ENCODE measurements at places on chromosomes 5 and 9.

DNA sequence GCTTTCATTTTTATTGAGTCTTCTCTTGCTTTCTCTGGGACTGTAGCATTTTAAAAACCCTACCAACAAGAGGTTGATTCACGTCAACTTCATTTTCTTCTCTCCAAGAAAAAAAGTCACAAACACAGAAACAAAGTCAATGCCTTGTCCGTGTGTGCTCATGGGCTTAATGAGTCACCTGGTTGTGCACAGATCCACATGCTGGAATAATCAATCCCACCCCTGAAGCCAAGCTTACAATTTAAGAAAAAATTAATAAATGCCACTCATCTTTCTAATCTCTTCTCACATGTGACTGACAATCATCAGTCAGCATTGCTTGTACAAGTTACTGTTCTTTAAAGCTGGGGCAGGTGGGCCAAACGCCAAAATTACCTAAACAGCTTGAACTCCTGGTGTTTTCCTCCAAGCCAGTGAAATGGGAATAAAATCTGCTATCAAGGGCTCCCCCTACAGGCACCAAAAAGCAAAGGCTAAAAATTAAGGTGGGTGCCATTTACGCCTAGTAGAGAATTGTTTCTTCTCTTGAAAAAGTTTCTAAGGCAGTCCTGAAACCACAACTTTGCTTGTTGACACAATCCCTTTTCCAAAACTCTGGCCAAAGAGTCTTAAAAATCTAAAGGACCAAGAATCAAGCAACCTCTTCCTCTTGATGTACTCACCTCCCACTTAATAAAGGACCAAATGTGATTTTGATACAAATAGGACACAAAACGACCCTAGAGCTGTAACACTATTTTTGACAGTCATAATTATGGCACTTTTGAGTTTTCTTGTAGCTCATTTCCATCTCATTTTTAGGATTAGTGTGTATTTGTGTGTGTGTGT lies 21.3 kb downstream of the TRMO start:
- DNase-seq = no peak

DNA sequence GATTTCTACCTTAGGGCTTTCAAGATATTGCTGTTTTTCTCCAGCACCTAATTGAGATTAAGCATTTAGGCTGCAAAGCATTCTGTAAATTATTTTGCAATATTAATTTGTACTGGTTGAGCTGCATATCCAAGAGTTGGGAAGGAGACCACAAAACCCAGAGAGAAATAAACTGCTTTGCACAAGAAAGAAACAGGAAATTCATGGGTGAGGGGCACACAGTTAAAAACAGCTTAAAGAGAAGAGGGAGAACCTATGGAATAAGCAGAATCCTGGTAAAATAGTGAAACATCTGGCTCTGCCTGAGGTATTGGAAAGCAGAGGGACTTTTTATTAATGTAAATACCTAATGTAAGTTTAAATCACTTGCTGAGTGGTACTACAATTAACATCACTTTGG lies 243.0 kb downstream of the TMEM167A start:
- no peak for DNase-seq

DNA sequence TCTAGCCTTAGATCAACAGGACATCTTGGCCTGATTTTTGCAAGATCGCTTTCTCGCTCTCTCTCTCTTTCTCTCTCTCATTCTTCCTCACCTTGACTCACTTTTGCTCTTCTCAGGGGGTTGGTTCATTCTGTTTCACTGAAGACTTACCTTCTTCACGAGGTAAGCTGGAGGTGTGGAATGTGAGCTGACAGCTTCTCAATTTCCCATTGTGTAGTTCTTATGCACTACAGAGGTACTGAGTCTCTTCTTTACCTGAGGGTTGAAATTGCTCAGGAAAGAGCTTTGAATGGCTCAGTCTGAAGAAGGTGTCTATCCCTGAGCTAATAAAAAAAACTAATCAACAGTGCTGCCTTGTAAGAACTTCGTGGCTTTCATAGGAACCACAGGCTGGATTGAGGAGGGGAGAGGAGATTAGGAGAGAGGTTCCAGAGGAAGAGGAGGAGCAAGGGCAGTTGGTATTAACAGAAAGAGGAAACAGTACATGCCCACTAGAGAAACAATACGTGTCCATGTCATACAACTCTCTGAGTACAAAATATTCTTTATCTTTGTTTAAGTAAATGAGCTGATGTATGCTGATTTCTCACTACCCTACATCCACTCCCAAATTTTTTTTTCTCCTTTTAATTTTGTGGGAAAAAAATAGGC lies 192.2 kb downstream of the TMEM167A start:
- no peak for DNase-seq

- DNase-seq = no peak
Measured at GRCh38 chr5:96297290-96297689, 135.8 kb downstream of the PCSK1 start.

GRCh38 chr5:95620870-95621838 lies 1.3 kb downstream of the GPR150 start:
- DNase-seq = peak; percentile 37
